ENCODE measurements at places on chromosomes 6 and 20. TPM values are rescaled to one million over a fixed set of nuclear protein-coding genes. Genes with fewer than 3 reads are reported as not detected.

DNA sequence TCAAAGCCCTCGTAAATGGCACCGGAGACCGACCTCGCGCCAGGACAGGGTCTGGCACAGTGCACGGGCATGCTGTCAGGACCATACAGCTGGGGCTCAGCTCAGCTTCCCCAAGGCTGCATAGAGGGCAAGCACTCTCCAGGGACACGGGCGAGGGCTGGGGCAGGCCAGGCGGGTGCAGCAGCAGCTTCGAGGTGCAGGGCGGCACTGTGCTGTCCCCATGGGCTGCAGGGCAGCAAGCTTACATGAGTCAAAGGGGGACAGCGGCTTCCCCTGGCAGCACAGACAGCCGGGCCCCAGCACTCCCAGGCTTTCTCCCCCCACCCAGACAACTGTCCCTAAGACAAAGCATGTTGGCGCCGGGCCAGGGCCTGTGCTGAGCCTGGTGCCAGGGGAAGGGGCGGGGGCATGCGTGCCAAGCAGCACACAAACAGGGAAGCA is 25.7 kb downstream of the PSMG4 start:
- no peak for DNase-seq

DNA sequence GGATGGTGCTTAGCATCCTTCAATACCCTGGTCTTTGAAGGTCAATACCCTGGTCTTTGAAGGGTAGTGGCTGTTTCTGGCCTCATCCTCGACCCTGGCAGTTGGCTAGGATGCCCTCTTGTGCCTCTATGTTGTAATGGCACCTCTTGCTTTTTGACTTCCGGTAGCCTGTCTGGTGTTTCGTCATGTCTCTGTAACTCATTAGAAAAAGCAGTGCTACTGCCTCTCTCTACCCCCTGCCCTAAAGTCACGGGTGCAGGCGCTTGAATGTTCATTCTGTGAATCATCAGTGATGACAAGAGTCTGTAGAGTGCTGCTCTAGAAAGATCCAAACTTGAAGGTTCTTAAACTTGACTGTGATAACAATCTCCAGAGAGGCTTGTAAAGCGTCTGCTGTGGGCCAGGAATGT is 28.3 kb downstream of the RSPO4 start:
- DNase-seq: no peak

Gene INSM1
- total RNA-seq: not detected

DNA sequence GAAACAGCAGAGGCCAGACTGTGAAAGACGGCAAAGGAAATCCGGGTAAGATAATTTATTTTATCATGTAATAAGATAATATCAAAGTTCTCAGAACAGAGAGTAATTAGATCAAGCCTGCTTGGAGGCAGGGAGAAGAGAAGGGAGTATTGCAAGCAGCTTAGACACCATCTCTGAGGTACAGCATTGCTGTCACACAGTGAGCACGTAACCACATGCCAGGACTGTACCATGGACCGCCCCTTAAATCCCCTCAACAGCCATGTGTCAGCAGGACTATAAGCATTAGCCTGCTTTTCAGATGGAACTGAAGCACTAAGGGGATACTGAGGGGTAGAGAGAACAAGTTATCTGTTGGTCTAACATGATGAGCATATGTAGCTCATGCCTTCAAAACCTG is 141.5 kb downstream of the C6orf118 start:
- no peak for DNase-seq

DNA sequence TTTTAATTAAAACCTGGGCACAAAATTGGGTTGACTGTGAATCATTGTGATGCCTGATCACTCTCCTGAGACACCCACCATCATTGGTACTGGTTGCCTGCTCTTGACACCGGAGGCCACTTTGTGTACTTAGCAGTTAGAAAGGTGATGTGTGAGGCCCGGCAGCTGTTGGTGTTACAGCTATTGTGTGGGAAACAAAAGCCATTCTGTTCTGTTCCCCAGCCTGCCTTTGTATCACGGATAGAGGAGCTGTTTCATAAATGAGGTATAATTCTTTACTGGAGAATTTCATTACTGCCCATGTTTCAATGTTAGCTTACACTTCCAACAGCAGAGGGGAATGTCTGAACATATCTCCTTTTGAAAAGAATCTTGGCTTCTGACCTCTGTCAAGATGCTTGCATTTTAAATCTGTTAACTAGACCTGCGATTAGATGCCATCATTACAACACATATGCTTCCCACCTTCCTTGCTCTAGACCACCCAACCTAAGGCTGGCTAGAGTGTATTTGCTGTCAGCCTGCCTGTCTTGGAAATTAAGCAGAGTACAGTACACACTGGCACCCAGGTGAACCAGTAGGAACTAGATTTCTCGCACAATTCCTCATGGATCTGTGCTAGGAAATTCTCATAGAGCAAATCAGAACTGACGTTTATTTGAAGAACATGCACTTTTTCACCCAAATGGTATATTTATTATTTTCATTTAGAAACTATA is 142.4 kb upstream of the INSM1 start:
- no peak for DNase-seq

Gene BMP2
- total RNA-seq: 55.8 TPM

DNA sequence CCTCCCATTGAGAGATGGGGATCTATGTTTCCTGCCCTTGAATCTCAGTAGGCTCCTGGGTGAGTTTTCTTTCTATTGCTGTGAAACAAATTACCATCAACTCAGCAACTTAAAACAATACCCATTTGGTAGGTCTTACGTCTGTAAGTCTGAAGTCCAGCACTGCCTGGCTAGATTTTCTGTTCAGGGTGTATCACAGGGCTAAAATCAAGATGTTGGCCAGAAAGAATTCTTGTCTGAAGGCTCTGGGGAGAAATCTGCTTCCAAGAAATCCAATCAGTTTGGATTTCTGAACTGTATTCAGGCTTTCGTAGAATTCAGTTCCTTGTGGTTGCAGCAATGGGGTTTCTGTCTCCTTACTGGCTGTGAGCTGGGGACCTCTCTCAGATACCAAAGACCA is 99.6 kb upstream of the SLC24A3 start:
- DNase-seq: no peak

Measured in mucosa of gallbladder (tissue), 1 donor.